ENCODE measurements at places on chromosomes 4 and X.

DNA sequence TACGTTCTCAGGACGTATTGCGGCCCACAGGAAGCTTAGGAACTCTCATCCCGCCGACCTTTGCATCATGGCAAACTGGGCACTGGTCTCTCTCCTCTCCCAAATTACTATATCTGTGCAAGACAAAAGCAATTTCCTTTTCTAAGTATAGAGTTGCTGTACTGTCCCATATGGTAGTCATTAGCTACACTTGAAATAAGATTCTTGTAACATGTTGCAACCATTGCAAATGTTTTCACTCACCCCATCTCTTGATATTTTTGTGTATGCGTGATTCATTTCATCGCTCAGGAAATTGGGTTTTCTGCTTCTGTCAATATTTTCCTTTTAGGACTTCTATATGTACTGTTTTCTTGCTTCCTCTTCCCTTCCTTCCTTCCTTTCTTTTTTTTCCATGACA is 15.7 kb downstream of the ARMCX6 start:
- no peak for DNase-seq

- no peak for DNase-seq
These were observed 42.0 kb upstream of the RBMXL3 start for GRCh38 chrX:115147220-115147619.

DNA sequence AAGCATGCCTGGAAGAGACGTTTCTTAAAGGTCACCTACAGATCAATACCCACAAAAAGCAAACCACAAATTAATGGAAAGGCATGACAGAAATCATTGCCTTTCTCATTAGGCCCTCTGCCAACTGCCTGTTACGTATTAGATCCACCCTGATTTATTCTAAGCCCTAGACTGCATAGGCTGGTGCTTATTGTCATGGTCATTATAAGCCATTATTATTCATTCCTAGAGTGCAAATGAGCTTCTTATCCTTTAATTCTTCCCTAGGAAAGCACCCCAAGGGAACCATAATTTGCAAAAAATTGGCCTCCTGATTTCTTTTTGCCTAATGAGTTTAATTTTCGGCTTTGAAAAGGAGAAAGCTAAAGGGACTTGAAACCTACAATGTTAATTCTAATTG is 184.2 kb upstream of the GPRIN3 start:
- no peak for DNase-seq

GRCh38 chr4:15504041-15504440 is 34.4 kb downstream of the CC2D2A start:
- no peak for DNase-seq

Data from stimulated activated CD4-positive, alpha-beta T cell treated with anti-CD3 and anti-CD28 coated beads, Interleukin-4, amount 100 ng/mL, for 24 hours (primary cell).